Stimulated activated CD4-positive, alpha-beta T cell treated with anti-CD3 and anti-CD28 coated beads, TNF-alpha, amount 100 ng/mL, for 4 hours (primary cell): ENCODE measurements at places on chromosomes 2 and 18.

DNA sequence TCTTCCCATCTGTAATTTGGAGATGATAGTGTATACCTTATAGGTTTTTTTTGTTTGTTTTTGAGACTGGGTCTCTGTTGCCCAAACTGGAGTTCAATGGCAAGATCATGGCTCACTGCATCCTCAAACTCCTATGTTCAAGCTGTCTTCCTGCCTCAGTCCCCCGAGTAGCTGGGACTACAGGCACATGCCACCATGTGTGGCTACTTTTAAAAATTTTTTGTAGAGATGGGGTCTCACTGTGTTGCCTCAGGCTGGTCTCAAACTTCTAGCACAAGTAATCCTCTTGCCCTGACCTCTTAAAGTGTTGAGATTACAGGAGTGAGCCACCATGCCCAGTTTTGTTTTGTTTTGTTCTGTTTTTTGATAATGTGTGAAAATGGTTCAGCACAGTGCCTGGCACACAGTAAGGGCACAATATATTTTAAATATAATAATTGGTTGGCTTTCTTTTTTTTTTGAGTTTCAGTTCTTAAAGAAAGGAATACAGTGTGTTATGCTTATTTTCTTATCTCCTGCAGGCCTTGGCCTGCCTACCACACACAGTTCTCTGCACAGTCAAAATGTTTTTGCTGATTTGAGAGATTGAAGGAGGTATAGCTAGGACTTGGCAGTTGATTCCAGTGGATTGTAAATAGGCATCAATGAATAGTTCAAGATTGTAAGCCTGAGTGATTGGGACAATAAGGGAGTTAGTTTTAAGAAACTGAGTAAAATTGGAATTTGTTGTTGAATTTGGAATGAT, 6.1 kb downstream of the ACTR3 start:
- no peak for DNase-seq

GRCh38 chr2:58560531-58560930, 319.4 kb upstream of the FANCL start:
- DNase-seq, result no peak

- DNase-seq, result peak; percentile 70
Observed at GRCh38 chr2:96538487-96539214, 2.1 kb downstream of the ARID5A start.

- DNase-seq, result no peak
Observed at GRCh38 chr18:35132021-35132902, 91.0 kb downstream of the MAPRE2 start.

- peak; percentile 37 for DNase-seq
Observed at GRCh38 chr18:58605027-58606020, 23.6 kb downstream of the ALPK2 start.

GRCh38 chr2:143808166-143808565, 678.9 kb downstream of the ARHGAP15 start:
- no peak for DNase-seq

DNA sequence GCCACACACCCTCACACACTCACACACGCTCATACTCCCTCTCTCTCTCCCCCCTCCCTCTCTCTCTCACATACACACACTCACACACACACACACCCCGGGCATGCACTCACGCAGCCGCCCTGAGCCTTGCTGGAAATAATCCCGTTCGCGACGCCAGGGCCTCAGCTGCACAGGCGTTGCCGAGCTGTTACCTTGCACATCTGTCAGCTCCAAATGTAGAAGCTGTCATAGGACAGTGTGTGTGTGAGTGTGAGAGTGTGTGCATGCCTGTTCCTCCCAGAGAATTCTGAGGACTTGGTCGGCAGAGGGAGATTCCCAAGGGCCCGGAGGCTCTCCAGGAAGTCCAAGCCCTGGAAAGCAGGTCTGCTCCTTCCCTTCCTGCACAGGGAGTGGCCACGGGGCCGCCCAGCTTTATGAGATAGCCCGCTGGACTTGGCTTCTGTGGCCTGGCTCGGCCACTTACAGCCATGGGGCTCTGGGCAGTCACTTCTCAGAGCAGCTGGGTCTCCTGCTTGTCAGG, 8.6 kb downstream of the SPR start:
- DNase-seq, result no peak

DNA sequence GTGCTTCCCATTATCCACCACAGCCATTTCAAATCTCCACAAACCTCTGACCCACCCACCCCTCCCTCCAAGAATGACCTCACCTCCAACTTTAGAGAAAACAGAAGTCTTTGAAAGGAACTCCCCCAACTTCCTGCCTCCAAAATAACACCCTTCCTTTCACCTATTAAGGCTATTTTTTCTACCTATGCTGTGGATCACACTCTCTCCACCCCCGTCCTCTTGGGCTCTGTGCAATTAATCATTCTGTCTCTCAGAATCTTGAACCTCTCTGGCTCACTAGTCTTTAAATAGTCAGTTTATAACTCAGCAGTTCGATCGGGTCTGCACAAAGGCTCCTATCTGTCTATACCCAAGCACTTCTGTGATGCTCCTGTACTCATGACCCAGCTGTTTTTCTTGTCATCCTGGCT, 37.3 kb upstream of the XPO1 start:
- DNase-seq, result no peak

DNA sequence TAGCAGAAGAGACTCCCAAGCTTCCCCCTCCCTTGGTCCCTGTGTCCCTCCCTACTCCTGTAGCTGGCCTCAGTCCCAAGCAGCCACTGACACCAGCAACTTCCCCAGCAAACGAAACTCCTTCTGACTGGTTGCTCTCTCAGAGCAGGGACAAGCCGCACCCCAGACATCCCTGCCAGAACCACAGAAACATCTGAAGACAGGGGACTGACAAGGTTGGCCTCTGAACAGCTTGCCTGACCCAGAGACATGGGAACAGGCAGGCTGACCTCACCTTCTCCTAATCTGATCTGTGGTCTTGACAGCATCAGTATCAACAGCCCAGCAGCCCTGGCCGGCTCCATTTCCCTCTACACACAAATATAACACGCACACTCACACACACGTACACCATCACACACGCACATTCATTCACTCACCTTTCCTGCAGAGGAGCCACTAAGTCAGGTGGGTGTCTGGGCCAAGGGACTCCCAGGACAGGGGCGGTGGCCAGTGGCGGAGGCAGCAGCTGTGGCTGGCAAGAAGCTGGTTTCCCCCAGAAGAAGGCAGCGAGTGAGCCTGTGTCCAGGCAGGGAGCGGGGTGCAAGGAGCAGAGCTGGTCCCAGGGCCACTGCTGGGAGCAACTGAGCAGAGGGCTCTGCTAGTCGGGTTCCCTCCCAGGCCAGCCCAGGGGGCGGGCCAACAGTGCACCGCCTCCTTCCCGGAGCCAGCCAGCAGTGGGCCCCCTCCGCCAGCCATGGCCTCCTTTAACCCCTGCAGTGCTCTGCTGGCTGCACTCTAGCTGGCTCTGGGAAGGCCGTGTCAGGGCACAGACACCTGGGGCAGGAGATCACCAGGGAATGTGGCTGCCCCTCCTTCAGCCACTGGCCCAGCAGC, 59.1 kb downstream of the TNS1 start:
- DNase-seq, result no peak

DNA sequence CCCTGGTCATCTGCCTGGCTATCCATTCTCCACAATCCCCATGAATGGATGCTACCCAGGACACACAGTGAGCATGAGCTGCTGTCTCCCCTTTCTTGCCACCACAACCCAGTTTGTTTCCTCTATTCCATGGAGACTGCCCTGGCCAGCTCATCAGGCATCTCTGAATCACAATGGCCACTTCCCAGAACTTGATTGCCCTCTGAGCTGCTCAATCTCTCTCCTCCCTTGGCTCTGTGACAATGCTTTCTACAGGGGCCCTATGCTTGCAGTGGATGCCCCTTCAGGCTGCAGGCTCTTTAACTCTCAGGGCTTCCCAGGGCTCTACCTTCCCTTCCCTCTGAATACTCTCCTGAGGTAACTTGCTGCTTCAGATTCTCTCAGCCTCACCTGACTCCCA, 14.4 kb upstream of the SLC4A5 start:
- no peak for DNase-seq

GRCh38 chr18:62554061-62554815, 31.4 kb downstream of the ZCCHC2 start:
- DNase-seq, result no peak

DNA sequence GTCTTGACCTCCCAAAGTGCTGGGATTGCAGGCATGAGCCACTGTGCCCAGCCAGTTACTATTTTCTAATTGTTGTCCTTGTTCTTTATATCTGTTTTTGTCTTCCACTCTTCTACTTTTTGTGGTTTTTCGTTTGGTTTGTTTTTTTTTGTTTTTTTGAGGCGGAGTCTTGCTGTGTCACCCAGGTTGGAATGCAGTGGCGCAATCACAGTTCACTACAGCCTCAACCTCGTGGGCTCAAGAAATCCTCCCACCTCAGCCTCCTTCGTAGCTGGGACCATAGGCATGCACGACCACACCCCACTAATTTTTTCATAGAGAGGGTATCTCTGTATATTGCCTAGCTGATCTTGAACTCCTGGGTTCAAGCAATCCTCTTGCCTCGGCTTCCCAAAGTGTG, 100.7 kb downstream of the EHBP1 start:
- no peak for DNase-seq

- no peak for DNase-seq
Observed at GRCh38 chr2:43097644-43098408, 128.6 kb downstream of the ZFP36L2 start.

DNA sequence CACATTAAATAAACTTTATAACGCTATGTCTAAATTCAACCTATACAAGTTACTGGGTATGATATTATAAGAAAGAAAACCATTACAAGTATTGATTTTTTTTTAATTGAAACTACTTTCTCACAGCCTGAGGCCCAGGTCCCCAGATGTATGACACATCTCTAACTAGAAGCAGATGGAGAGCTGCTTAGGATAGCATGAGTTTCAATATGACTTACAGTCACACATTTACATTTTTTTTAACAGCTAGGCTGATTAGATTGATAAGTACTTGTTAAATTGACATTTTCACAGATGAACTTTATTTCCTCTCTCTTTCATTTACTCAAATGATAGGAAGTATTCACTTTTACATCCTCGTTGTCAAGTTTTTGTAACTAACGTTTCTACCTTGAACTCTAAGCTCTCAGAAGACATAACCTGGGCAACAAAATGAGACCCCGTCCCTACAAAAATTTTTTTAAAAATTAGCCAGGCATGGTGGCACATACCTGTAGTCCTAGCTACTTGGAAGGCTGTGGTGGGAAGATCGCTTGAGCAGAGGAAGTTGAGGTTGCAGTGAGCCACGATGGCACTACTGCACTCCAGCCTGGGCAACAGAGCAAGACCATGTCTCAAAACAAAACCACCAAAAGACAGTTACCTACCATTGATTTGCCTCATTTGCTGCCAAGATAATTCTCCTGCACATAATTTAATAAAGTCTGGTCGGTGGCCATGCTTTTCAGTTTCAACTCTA, 52.4 kb downstream of the STK39 start:
- DNase-seq, result no peak

DNA sequence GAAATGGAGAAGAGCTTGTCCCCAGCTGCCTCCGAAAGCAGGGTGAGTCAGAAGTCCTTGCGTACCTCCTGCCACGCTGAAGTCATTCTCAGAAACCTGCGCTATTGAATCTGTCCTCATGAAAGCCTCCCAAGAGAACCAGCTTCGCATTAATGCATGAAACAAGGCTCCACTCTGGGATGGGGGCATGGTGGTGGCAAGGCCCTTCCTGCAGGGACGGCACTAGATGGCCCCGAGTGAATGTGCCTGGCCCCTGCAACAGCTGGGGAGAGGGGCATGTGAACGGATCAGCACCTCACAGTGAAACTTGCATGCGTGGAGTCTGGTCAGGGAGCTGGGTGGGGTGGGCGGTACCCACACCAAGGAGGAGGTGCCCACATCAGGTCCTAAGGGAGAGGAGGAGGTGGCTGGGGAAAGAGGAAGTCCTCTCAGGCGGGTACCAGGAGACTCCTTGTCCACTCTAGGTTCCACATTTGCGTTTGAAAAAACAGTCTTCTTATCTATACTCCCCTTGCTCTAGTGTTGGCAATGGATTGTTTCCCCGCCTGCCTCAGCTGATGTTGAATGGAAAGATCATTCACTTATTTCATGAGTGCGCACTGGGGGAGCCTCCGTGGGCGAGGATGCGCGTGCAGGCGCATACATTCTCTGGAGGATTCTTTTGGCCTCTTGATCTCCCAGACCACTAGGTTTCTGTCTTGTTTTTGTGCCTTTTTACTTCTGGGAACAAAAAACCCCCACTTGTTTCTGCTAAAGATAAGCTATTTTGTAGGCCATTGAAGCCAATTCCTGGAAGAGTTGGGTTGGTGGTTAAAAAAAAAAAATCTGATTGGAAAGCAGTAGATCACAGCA, 104.7 kb downstream of the KLHL29 start:
- DNase-seq, result no peak

- no peak for DNase-seq
Observed at GRCh38 chr2:222576171-222577081, 79.5 kb downstream of the FARSB start.

GRCh38 chr2:198968545-198968944, 489.2 kb downstream of the SATB2 start:
- DNase-seq, result no peak

GRCh38 chr2:218186355-218186766, 19.6 kb upstream of the CXCR1 start:
- peak; percentile 50 for DNase-seq

DNA sequence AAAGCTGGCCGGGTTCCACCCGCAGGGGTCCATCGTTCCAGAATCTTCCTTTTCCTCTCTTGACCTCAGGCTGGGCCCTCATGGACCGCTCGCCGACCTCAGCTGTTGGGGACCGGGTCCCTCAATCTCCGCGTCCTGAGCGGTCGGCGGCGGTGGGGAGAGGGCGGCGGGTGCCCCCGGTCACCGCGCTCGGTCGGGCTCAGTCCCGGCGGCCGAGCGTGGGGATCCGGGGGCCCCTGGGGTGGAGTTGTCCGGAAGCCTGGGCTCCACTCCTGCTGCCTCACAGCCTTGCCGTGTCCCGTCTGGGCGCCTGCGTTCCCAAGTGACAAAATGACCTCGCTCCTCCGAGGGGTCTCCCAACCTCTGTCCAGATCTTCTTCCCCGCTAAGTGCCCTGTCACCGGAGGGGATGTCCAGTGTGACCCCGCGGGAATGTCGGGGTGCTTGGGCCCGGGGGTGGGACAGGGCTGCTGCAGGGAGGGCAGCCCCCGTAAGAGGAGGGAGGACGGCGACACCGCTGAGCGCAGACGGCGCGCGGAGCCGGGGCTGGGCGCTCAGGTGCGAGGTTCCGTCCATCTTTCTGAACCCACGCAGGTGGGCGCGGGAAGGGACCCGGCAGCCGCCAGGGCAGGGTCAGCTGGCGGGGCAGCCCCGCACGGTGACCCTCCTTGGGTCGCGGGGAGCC, 16.0 kb upstream of the E2F6 start:
- no peak for DNase-seq

- DNase-seq, result no peak
Observed at GRCh38 chr2:160353813-160354212, 139.8 kb downstream of the RBMS1 start.

DNA sequence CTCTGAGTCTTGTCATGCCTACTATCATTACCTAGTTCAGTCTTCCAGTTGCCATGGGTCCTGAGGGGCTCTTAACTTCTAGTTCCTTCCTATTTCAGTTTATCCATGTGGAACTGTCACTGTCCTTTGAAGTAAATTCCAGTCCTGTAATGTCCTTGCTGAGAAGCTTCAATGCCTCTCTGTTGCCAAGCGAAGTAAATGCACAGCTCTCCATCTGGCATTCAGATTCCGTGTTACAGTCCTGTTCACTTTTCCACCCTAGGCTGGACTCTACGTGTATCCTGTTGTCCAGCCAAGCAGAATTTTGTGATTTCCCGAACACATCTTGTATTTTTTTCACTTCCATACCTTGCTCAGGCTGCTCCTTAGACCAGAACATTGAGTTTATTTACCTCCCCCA, 245.3 kb downstream of the BABAM2 start:
- DNase-seq, result no peak

GRCh38 chr2:17455343-17455742, 62.9 kb downstream of the RAD51AP2 start:
- DNase-seq, result no peak
